ENCODE measurements at places on chromosomes 11 and 22.

DNA sequence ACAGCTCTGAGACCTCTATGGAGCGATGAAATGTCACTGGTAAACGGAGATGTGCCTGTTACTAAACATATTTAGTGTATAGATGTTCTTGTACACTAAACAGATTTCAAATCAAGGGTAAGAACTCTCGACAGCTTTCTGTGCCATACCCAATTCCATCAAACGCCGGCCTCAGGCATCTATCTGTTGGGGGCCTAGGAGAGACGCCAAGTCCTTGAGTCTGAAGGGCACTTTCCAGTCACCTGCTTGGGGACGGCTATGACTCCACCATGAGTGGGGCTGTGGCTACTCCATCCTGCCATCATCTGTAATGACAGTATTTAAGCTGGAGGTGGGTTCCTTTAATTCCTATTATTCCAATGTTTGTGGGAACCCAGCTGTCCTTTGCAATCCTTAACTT, 87.8 kb downstream of the SHANK2 start:
- DNase-seq = no peak

DNA sequence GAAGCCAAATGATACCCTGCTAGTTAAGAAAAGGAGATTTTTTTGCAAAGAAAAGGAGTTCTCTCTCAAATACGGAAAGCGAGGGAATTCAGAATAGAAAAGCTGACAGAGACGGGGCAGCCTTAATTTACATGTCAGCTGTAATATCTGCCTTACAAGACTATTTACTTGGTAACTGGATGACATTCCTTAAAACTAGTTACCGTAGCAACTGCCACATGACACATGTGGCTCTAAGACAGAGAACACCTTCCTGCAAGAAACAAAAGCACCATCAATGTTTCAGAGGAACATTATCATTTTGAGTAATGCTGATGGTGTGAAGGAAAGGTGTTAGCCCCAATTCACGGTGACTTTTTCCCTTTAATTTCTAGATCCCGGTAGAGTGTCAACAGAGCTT, 222.1 kb downstream of the LRRC4C start:
- no peak for DNase-seq

DNA sequence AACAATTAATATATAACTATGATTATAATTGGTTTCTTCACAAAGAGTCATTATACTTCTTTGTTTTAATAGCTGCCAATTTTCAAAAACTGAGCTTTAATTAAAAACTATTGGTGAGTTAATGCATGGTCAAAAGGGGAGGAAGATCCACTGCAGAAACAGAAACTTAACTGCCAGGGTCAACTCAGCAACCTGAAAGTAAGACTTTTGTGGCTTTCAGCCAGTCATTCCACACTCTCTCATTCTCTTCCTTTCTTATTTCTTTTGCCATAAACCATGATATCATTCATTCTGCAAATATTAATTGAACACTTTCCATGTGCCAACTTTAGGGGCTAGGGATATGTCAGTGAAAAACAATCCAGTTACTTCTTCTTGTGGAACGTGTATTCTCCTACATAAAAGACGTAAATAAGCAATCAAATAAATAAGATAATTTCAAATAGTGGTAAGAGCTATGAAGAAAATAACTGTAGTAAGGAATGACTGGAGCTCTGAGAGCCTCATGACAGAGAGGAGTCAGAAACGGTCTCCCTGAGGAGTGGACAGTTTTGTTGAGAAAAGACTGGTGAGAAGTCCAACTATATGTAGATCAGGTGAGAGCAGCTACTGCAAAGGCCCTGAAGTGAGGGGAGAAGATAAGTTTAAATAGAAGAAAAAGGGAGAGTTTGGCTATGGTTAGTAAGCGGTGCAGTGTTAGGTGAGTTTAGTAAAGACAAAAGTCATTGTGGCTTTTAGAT, 130.5 kb downstream of the GRIA4 start:
- DNase-seq = no peak

DNA sequence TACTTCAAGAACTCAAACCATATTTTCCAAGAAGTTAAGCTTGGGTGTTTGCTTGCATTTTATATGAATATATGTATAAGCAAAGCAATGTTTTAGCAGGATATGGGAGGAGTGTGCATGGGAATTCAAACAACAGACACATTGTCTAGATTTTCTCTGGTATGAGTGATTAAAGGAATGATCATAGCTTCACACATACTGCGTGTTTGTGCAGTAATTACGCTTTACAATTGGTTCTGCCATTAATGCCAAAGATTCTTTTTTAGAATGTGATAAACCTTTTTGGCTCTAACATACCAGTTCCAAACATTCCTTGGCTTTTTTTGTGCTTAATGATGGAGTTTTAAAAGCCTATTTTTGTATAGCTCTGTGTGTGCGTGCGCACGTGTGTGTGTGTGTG, 54.0 kb downstream of the CCDC34 start:
- DNase-seq = no peak

DNA sequence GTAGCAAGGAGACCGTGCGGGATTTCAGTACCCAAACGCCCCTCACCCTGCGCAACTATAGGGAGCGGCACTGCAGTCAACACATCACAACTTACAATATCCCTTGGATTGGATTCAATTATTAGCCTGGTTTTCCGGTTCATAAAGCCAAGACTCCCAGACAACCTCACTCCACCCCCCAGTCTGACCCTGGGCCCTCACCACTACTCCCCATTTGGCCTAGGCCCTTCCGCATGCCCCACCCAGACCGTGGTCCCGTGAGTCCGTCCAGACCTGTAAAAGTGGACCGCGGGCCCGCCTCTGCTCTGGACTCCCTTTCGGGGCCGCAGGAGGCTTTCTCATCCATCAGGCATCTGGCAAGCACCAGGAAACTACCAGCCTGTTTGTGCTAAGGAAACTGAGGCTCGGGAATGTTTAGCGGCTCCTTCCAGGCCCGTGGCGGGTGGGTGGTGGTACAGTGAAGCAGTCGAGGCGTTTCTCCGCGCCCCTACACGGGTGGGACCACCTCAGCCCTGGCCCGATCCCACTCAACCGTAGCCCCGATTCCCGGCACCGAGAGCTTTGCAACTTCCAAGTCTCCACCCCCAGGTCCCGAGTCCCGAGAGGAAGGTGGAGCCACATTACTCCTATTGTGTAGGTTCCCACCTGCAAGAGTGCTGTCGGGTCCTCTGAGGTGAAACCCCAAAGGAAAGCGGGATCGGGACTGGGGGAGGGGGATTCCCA, 679 bp upstream of the DPP3 start:
- DNase-seq = peak; percentile 58

- DNase-seq = no peak
Measured at GRCh38 chr11:99316776-99317520, 296.2 kb downstream of the CNTN5 start.

Measured in AG08396 (cell line).